ENCODE measurements at places on chromosomes 13 and 19.

DNA sequence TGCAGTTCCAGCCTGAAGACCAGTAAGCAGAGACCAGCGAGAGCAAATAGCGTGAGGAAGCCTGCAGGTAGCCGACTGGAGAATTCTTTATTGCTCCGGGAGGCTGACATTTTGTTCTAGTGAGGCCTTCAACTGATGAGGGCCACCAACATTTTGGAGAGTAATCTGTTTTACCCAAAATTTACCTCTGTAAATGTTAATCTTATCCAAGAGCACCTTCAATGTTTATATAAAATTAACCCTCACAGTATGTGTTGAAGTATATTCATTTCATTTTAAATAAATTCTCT is 546.4 kb upstream of the SLITRK5 start:
- DNase-seq: peak; percentile 25

GRCh38 chr19:51692468-51692867 is 662 bp upstream of the SPACA6 start:
- no peak for DNase-seq

- no peak for DNase-seq
Observed at GRCh38 chr19:15184776-15185175, 16.0 kb downstream of the NOTCH3 start.

DNA sequence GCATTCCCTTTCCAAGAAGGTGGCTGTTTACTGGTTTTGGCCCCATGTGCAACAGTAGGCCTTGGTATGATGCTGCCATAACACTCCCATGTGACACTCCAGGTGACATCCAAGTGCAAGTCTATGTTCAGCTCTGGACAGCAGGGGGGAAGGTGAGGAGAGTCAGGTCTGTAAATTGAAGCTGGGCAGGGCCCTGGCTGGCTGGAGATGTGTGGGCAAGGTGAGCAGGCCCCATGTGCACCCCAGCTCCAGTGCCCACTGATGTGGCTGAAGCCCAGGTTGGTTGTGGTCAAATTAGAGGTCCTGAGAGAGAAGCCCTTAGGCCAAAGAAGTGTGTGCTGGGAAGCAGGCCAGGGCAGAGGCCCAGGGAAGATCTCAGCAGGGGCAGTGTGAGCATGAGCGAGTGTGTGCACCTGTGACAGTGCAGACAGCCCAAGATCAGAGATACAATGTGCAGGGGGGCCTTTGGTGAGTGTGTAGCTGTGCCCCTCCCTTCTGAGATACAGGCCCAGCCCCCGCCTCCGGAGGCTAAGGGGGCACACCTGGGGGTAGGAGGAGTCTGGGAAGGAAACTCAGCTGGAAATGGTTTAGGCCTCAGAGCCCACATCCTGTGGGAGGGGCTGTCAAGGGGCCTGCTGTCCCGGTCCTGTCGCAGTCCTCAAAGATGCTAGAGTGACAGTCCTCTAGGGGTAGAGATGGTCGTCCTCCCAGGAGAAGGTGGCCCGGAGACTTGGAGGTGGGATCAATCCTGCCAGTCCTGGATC is 18.6 kb downstream of the DEDD2 start:
- DNase-seq: peak; percentile 71

DNA sequence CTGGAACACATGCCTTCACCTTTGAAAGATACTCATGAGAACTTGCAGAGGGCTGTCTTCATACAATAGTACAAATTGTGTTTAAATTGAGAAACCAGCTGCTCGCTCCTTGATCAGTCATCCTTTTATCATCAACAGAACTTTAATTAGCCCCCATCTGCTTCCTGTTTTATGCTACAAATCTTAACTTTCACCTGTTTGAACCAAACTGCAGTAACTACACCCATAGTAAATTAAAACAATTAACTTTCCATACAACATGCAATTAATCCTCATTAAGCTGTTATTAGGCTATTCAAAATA is 85.2 kb downstream of the FOXO1 start:
- no peak for DNase-seq

DNA sequence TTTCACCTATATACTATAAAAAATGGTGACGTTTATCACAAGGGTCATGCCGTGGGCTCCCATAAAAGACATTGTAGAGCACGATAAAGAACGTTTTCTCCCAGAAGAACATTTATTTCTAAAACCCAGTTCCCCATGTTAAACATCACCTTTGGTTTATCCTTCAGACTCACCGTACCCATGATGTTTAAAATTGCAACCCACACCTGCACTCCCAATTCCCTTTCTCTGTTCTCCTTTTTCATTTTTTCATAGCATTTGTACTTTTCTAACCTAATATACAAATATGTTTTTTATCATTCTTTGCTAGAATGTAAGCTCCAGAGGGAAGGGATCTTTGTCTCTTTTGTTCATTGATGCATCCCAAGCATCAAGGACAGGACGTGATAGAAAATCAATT is 2.0 kb downstream of the RCBTB2 start:
- DNase-seq: no peak

- DNase-seq: no peak
Observed at GRCh38 chr13:32917504-32917903, 98.7 kb upstream of the KL start.

- no peak for DNase-seq
Observed at GRCh38 chr13:83499286-83499685, 383.0 kb downstream of the SLITRK1 start.

GRCh38 chr13:49791315-49791710 is 1.2 kb downstream of the KPNA3 start:
- DNase-seq: peak; percentile 69

- no peak for DNase-seq
Observed at GRCh38 chr19:16349551-16350152, 25.0 kb downstream of the KLF2 start.

- DNase-seq: no peak
Observed at GRCh38 chr19:39428283-39429112, 7.3 kb downstream of the RPS16 start.

DNA sequence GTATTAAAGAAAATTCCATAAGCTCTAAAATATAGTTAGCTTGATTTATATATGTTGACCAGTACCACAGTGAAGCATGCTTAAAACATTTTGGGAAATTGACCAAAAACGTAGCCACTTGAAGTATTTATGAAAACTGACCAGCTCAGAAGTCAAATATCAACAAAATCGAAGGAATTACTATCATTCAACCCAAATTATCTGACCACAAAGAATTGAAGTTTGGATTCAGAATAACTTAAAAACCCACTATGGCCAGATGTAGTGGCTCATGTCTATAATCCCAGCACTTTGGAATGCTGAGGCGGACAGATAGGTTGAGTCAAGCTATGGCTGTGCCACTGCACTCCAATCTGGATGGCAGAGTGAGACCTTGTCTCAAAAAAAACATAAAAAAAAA is 31.9 kb downstream of the GPALPP1 start:
- no peak for DNase-seq

- no peak for DNase-seq
Observed at GRCh38 chr19:1273263-1274041, 1.9 kb upstream of the FAM174C start.

DNA sequence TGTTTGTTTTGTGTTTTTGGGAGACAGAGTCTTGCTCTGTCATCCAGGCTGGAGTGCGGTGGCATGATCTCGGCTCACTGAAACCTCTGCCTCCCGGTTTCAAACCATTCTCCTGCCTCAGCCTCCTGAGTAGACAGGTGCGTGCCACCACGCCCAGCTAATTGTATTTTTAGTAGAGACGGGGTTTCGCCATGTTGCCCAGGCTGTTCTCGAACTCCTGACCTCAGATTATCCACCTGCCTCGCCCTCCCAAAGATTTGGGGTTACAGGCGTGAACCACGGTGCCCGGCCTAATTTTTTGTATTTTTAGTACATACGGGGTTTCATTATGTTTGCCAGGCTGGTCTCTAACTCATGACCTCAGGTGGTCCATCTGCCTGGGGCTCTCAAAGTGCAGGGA is 8.3 kb upstream of the ZNF681 start:
- no peak for DNase-seq

DNA sequence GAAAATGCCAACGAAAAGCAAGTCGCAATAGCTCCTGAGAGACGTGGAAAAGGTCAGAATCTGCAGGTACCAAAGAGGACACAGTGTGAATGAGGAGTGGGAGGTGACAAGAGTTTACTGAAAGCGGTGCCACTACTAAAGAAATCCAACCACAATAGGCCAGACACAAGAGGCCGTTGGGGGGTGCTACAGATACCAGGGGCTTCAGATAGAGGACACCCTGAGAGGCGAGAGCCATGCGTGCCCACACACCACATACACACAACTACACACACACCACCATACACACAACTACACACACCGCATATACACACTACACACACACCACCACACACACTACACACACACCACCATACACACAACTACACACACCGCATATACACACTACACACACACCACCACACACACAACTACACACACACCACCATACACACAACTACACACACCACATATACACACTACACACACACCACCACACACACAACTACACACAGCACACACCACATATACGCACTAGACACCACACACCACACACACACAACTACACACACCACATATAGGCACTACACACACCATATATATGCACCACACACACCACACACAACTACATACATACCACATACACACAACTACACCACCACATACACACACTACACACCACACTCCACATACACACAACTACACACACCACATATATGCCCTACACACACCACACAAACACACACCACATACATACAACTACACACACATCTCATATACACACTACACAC is 28.5 kb downstream of the CRYL1 start:
- no peak for DNase-seq

DNA sequence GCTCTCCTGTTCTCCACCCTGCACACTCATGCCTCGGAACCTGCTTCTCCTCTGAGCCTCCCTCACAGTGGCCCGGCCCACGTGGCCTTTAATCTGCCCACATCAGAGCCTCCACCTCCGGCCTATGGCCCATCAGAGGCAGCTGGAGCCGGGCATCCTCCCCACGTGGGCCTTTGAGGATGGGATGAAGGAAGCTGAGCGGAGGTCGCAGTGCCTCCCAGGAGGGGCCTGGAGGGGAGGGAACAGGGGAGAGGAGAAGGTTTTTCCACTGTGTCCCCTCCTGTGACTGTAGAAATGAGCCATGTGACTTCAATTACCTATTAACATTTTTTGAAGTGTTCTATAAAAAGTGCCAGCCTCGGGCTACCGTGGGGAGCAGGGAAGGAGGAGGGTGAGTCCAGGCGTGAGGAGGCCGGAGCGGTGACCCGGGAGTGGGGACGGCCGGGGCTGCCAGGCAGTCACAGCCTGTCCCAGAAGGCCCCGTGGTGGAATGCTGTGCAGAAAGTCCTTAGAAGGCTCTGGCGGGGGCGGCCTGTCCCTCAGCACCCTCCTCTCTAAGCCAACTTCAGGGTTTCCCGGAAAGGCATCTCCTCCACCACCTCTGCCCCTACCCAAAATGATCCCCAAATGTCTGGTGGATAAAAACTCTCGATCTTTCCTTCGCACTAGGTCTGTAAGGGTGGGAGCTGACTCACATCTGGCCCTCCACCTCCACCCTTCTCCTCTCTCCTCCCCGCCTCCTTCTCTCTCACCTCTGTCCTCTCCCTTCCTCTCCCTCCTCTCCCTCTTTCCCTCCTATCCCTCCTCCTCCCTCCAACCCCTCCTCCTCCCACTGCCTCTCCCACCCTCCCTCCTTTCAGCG is 24.8 kb upstream of the SLC1A5 start:
- DNase-seq: no peak

DNA sequence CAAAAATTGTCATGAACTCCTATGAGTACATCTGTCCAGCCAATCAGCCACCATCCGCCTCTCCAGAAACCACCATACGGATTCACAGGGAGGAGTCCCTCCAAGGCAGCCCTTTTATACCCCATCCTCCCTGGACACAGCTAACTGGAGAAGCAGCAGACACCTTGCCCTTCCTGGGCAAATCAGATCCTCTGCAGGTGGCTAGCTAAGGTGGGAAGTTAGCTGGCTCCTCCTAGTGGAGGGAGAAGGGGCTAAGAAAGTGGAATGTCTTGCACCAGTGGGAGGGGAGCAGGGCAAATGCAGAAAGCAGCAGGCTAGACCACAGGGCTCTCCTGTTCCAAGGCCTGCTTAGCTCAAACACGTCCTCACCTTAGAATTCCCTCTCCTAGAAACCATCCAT is 46.2 kb upstream of the UQCRFS1 start:
- no peak for DNase-seq

All from KG1 (cell line).